ENCODE measurements at places on chromosomes 5 and 9.

DNA sequence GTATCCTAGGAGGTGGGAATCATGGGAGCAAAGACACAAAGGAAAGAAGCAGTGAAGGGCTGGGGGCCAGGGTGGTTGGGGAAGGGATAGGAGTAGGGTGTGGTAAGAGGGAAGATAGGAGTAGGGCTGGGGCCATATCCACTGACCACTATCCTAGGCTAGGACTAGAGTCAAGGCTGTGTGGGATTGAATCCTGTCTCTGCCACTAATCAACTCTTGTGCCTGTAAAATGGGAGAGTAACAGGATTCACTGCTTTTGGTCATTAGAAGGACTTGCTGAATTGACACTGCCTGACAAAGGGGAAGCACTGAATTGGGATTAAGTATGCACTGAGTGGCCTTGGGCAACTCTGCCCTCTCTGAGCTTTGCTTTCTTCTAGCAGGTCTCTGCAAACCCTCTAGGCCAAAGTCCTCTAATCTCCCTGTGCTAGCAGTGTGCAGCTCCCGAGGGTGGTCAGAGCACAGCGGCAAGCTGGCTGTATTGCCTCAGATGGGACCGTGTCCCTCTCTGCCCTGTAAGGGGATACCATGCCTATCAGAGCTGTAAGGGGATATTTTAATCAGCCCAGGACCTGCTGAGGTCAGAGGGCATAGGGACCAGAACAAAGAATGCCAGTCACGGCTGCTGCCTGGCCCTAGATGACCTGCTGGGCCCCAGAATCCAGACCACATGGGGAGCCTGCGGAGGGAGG lies 12.4 kb upstream of the DAB2IP start:
- DNase-seq, result no peak

DNA sequence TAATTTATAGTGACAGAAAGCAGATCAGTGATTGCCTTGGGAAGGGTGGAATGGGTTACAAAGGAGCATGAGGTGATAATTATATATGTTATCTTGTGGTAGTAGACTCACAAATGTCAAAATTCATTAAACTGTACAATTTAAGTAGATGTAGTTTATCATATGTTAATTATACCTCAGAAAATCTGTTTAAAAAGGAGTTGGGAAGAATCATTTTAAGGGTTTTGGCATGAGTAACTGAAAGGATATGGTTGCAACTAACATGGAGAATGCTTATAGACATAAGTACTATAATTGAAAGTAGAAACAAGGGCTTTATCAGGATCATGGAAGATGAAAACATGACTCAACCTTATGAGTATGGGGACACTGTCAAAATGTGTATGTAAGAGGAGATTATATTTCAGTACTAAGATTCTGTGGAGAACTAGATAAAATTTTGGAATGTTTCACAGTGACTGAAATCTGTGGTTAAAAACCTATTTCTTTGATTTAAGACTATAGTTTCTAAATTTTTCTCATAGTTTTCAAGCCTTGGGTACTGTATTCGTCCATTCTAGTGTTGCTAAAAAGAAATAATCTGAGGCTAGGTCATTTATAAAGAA lies 73.3 kb downstream of the FCHO2 start:
- DNase-seq, result no peak

DNA sequence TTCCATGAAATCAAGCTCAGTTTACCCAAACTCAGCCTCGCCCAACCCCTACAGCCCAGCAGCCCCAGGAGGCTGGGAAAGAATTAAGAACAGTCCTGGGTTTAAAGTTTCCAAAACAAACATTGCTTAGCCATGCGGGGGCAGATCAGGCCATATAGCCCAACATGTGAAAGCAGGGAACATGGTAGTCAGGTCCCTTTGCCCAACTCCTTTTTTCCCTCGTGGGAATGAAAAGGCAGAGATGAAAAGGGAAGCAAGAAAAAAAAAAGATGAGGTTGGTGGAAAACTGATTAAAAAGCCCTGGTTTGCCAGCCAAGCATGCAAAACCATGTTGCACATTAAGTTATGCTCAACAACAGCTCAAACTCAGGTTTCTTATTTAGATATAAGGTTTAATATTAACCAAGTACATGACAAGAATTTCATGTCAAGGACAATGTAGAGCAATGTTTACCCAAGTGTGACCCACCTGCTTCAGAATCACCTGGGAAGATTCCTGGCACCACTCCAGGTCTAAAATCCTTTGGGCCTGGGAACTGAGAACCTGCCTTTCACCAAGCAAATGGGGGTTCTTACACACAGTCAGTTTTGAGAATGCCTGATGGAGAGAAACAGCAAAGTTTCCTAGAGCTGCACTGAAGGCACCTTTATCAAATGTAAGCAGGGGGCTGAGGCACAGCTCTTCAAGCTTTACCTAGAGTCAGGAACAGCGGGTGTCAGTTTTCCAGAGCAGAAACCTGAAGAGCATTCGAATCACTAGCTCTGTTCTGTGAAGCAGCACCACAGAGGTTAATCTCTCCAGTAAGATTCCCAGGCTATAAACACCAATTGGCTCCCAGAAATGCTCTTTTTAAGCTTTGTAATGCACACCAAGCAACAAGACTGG lies 1.7 kb downstream of the FREM1 start:
- DNase-seq, result no peak

DNA sequence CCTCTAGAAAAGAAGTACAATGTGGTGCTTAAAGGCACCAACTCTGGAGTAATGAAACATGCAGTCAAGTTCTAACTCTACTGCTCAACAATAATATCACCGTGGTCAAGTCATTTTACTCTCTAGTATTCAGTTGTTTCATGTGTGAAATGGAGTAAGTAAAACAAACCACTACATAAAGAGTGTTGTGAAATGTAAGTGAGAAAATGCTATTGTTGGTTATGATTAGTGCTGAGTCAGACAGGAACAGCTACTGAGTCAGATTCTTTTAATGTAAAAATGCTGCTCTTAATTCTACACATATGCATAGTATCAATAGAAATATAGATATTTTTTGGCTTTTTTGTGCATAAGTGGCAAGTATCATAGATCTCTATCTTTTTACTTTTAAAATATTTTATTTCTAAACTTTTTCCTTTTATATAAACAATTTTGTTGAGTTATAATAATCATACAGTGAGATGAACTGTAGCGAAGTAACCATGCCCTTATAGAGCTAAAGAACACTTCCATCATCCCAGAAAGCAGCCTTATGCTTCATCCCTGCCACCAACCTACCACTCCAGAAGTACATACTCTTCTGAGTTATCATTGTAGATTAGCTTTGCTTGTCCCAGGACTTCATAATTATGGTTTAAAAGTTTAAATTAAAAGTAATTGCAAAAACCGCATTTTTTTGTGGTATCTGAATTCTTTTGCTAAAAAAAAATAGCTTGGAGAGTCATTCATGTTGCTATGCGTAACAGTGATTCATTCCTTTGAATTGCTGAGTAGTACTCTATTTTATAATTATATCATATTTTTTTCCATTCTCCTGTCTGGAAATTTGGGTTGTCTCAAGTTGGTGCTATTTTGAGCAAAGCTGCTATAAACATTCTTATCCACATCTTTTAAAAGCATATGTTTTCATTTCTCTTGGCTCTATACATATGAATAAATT lies 548.2 kb upstream of the CLINT1 start:
- DNase-seq, result no peak

DNA sequence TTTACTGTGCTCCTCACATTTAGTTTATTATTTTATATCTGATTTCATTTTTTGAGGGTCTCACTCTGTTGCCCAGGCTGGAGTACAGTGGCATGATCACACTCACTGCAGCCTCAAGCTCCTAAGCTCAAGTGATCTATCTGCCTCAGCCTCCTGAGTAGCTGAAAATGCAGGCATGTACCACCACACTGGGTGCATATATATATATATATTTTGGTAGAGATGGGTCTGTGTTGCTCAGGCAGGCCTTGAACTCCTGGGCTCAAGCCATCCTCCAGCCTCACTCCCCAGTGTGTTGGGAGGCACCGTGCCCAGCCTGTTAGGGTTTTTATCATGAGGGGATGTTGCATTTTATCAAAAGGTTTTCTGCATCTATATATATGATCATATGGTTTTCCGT lies 39.8 kb upstream of the ZNF354B start:
- no peak for DNase-seq

DNA sequence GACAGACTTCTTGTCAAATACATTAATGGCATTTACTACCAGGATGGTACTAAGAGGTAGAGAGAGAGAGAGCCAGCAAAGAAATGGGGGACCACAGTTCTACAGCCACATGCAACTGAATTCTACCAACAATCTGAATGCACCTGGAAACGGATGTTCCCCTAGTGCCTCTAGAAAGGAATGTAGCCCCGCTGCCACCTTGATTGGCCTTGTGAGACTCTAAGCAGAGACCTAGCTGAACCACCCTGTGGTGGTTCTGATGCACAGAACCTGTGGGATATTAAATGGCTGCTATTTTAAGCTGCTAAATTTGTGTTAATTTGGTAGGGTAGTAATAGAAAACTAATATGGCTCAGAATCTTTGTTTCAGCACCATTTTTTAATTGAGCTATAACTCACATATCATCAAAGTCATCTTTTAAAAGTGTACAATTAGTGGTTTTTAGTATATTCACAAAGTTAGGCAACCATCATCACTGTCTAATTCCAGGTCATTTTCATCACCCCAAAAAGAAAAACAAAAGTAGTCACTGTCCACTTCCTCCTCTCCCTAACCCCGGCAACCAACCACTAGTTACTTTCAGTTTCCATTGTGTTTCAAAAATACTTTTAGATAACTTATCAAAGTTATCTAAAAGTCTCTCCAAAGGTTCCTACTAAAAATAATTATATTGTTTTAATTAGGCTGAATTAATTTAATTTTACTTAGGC lies 51.7 kb downstream of the CPLANE1 start:
- no peak for DNase-seq

- no peak for DNase-seq
Observed at GRCh38 chr9:6714176-6714575, 43.6 kb upstream of the KDM4C start.

DNA sequence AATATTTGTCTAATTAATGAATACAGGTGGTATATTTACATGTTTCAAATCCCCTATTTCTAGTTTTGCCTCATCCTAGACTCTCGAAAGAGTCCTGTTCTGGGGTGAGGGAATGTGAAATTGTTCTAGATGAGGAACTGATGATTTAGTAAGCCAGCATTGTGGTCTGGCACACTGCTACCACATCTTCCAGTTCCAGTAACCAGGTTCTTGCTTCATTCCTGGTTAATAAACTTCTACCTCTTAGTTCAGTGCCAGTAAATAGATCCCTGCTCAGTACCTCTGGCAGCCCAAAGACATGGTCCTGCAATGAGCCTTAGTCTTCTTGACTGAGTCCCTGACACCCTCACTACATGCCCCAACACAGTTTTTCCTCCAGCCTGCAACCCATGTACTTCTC lies 207.7 kb downstream of the SREK1 start:
- no peak for DNase-seq

GRCh38 chr9:110050925-110051355 lies 157.0 kb downstream of the C9orf152 start:
- no peak for DNase-seq

- DNase-seq, result no peak
Observed at GRCh38 chr5:178777520-178777919, 47.1 kb upstream of the ZNF354A start.

DNA sequence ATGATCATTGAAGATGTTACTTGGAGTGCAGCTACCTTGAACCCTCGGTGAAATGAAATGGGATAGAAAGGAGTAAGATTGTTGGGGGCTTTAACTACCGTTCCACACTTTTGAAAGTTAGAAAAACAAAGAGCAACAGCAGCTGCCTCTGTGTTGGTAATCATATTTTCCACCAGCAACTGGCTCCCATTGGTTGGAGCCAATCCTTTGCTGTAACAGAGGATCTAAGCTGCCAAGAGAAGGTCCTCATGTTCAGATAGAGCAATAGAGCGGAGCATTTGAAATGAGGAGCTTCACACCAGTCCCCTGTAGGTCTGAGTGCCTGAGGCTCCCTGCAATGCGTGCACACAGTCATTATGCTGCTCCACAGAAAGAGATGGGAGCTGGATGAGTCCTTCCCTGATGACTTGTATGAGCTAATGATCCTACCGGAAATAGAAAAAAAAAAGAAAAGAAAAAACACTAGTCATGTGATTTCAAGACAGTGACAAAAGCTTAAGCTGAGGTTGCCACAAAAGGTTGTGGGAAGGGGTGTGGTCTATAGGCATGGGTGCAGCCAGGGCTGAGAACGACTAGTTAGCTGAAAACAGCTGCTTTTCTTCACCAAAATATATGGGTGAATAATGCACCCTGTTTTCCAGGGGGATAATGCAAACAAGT lies 300.7 kb downstream of the MLLT3 start:
- no peak for DNase-seq

- DNase-seq, result no peak
Observed at GRCh38 chr9:136151214-136151804, 32.6 kb upstream of the TMEM250 start.

GRCh38 chr9:37906312-37907239 lies 2.6 kb upstream of the SLC25A51 start:
- no peak for DNase-seq

GRCh38 chr5:108935611-108936010 lies 187.9 kb downstream of the FER start:
- no peak for DNase-seq

- no peak for DNase-seq
Observed at GRCh38 chr9:136011376-136011702, 50.2 kb upstream of the UBAC1 start.

GRCh38 chr5:173627860-173628392 lies 11.5 kb upstream of the BOD1 start:
- no peak for DNase-seq

DNA sequence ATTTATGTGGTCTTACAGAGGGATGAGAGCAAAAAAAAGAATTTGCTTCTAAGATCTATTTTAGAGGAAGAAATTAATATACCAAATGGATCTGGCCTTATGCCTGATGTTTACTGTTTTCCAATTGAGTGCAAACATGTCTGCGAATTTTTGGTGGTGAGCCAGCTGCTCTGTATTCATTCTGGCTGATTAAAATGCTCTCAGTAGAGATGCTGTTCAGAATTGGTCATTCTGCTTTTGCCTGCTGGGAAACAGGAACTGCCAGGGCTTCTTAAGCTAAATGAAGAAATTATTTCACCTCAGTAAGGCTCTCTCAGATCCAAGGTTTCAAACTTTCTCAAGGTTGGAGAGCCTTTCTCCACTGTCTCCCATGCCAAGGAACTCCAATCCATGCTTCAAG lies 132.0 kb upstream of the SV2C start:
- DNase-seq, result no peak

GRCh38 chr5:170632985-170633234 lies 129.1 kb downstream of the KCNIP1 start:
- DNase-seq, result no peak
